ENCODE measurements at places on chromosomes 16 and 17.

- DNase-seq: no peak
These were observed 118.1 kb downstream of the GSG1L start for GRCh38 chr16:27945233-27945973.

- DNase-seq: peak; percentile 73
These were observed 60.5 kb downstream of the CREBBP start for GRCh38 chr16:3819746-3820724.

DNA sequence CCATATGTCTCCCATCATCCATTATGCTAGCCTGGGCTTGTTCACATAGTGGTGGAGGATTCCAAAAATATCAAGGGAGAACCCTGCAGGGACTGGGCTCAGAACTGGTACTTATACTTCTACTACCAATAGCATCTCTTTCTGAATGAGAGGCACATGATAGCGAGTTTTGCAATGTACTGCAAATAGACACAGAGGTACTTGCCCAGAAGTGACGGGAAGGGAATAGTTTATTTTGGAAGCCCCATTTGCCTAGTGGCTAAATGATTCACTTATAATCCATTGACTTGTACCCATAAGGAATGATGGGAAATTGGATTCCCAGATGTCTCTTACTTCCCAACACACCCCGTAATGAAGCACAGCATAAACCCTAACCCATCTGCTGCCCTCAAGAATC, 124.8 kb upstream of the ERCC4 start:
- no peak for DNase-seq

GRCh38 chr17:45747911-45748310, 36.2 kb upstream of the CRHR1 start:
- no peak for DNase-seq

GRCh38 chr16:65494080-65494479, 372.2 kb upstream of the CDH11 start:
- no peak for DNase-seq

GRCh38 chr17:79098282-79098867, 23.8 kb downstream of the ENGASE start:
- DNase-seq: no peak

DNA sequence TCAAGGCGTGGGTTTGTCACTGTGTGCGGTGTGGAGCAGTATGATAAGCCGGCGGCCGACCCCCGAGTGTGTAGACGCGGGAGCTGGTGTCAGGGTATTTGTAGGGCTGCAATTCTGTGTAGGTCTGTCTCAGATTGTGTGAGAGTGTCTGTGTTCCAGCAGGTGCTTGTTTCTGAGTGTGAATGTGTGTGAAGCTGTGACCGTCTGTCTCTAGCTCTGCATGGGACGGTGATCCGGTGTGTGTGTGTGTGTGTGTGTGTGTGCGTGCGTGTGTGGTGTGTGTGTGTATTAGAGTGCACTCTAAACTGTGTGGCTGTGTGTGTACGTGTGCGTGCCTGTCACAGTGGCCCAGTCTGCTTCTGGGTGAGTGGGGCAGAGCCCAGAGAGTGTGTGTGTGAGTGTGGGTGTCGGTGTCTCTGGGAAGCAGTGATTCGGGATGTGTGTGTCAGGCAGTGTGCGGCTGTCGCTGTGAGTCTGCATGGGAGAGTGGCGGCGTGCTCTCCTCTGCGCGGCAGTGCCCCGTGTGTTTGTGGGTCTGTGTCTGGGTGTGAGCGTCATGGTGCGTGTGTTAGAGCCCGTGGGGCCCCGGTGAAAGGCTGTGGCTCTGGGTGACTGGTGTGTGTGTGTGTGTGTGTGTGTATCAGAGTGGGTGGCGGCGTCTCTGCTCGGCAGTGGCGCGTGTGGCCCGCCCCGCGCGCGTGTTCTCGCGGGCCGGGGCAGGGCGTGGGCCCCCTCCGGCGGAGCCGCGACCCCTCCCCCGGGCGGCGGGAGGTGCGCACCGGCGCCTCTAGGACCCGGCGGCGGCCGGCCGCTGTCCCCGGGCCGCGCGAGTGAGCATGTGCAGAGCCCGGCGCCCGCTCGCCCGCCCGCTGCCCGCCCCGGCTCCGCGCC, at the start of gene WSCD1:
TSS of gene WSCD1 (plus strand) at position 841 of the 891 bp plus-strand sequence. CDS start 10,280 bp downstream, outside the sequence.
- DNase-seq: no peak

- DNase-seq: no peak
These were observed 4.6 kb downstream of the SLC12A4 start for GRCh38 chr16:67963662-67964321.

GRCh38 chr17:382644-383533, 30.3 kb upstream of the RPH3AL start:
- peak; percentile 13 for DNase-seq

- no peak for DNase-seq
These were observed 2.2 kb upstream of the ALOX15 start for GRCh38 chr17:4643676-4644075.

DNA sequence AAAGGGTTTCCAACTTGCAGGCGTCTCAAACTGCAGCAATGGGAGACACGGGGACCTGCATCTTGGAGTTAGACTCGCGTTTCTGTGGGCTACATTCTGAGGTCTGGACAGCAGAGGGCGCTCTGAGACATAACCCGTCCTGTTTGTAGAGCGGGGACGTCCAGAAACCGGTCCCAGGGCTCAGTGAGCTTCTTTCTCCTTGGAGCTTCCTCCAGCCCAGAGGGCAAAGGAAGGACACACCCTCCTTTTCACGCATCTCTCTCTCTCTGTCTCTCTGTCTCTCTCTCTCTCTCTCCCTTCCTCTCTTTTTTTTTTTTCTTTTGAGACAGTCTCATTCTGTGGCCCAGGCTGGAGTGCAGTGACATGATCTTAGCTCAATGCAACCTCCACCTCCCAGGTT, 19.8 kb downstream of the COX4I1 start:
- peak; percentile 27 for DNase-seq

DNA sequence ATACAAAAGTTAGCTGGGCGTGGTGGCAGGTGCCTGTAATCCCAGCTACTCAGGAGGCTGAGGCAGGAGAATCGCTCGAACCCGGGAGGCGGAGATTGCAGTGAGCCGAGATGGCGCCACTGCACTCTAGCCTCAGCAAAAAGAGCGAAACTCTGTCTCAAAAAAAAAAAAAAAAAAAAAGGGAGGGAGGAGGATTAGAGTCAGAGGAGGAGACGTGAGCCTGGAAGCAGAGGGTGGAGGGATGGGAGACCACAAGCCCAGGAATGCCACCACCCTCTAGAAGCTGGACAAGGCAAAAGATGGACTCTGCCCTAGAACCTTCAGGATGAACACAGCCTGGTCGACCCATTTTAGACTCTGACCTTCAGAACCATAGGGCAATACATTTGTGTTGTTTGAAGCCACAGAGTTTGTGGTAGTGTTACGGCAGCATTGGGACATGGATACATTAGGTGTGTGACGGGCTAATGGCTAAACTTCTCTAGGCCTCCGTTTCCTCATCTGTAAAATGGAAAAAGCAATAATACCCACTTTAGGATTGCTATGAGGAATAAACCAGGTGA, 2.1 kb upstream of the SMIM22 start:
- no peak for DNase-seq

DNA sequence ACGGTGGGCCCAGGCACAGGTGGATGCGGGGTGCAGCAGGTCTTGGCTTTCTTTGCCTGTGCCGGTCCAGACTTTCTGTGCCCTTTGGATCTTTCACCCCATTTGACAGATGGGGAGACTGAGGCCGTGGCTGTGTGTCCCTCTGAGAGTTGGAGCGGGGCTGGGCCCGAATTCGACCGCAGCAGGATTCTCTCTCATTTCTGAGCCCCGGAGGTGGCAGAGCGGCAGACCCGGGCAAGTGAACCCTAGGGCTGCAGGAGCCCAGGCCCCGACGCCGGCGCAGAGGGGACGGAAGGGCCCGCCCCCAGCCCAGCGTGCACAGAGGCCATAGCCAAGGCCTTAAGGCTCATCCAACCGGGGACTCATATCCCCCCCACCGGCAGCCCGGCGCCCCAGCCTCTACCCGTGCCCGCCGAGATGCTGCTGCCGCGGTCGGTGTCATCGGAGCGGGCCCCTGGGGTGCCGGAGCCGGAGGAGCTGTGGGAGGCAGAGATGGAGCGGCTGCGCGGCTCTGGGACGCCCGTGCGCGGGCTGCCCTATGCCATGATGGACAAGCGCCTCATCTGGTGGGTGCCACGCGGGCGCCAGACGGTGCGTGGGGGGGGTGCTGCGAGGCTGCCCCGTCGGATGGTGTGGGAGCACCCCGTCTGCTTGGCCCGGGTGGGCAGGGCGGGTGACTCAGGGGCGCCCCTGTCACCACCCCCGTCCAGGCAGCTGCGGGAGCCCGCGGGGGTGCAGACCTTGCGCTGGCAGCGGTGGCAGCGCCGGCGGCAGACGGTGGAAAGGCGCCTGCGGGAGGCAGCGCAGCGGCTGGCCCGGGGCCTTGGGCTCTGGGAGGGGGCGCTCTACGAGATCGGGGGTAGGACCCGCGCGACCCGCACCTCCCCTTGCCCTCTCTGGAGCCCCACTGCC, 857 bp downstream of the TMC8 start:
- DNase-seq: no peak

- no peak for DNase-seq
These were observed 68.3 kb downstream of the SMG6 start for GRCh38 chr17:2235265-2235664.

GRCh38 chr17:33436321-33436720, 143.2 kb upstream of the ASIC2 start:
- no peak for DNase-seq

DNA sequence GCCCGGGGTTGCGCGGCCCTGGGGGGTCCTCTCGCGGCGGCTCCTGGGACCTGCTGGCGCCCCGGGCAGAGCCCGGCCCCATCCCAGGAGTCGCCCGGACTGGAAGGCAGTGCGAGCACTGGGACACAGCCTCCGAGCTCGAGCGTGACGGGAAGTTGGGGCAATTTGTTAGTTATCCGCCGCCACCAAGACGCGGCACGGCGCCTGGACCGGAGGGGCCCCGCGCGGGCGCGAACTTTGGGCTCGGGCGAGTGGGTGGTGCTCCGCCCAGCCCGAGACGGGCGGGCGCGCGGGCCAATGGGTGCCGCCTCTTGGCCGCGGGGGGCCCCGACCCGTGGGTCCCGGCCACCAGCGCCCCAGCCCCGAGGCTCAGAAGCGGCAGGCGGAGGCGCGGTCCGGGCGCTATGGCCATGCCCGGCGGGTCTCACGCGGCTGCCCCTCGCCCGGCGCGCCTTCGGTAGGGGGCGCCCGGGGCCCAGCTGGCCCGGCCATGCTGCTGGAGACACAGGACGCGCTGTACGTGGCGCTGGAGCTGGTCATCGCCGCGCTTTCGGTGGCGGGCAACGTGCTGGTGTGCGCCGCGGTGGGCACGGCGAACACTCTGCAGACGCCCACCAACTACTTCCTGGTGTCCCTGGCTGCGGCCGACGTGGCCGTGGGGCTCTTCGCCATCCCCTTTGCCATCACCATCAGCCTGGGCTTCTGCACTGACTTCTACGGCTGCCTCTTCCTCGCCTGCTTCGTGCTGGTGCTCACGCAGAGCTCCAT, at the start of gene ADORA2B:
TSS of gene ADORA2B (plus strand) at position 372 of the 768 bp plus-strand sequence. CDS start at position 491, 119 bp downstream.
- DNase-seq: no peak

DNA sequence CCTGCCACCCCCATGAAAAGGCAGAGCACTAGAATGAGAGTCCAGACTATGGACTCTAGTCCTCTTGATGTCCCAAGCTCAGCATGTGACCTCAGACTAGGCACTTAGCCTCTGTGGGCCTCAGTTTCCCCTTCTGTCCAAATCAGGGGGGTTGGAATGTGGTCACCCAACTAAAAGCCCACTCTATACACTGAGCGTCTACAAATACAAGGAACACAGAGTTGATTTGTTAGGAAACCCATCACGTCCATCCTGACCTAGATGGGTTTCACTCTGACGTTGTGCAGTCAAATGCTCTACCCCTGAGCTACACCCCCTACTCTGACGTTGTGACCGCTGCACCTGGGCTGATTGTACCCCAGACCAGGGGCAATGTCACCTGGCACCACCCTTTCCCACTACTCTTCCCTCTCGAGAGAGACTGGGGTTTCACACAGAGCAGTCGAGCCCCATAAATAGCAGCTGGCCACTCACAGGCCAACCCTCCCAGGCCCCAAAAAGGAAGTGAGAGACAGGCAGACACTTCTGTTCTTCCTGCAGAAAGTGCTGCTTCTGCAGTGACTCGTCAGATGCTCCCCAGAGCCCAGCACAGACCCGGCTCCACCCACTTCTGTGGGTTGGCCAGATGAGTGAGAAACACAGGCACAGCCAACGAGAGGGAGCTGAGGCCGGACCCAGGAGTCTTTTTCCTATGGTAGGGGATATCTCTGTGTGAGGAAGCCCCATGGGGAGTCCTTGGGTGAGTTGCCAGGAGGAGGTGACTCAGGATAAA, 16.1 kb upstream of the TNFRSF13B start:
- peak; percentile 31 for DNase-seq

DNA sequence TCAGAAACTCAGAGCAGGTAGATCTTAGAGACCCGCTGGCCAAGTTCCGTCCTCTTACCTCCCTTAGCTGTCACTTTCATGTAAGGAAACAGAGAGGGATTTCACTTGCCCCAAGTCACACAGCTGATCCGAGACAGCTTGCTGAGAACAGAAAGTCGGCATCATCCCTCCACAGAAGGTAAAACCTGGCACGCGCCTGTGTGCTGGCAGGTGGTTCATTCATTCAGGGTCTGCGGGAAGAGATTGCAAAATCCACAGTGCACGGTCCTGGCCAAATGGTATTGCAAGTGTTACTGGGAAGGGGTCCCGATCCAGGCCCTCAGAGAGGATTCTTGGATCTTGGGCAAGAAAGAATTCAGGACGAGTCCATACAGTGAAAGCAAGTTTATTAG, 139.4 kb upstream of the RPH3AL start:
- no peak for DNase-seq

GRCh38 chr16:13186813-13187212, 285.4 kb downstream of the SHISA9 start:
- no peak for DNase-seq

DNA sequence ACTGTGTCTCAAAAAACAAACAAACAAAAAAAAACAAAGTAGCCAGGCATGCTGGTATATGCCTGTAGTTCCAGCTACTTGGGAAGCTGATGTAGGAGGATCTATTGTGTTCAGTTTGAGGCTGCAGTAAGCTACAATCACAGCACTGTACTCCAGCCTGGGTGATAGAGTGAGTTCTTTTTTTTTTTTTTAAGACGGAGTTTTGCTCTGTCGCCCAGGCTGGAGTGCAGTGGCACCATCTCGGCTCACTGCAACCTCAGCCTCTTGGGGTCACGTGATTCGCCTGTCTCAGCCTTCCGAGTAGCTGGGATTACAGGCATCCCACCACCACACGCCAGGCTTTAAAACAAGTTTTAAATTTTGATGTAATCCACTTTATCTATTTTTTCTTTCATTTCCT, 80.2 kb upstream of the STAC2 start:
- DNase-seq: no peak

Measured in AG09309 (cell line).